Right forelimb (tissue), 1 donor: ENCODE measurements at places on chromosomes 3 and 15.

GRCh38 chr15:79948095-79948695, 22.8 kb downstream of the BCL2A1 start:
- DNase-seq = no peak

DNA sequence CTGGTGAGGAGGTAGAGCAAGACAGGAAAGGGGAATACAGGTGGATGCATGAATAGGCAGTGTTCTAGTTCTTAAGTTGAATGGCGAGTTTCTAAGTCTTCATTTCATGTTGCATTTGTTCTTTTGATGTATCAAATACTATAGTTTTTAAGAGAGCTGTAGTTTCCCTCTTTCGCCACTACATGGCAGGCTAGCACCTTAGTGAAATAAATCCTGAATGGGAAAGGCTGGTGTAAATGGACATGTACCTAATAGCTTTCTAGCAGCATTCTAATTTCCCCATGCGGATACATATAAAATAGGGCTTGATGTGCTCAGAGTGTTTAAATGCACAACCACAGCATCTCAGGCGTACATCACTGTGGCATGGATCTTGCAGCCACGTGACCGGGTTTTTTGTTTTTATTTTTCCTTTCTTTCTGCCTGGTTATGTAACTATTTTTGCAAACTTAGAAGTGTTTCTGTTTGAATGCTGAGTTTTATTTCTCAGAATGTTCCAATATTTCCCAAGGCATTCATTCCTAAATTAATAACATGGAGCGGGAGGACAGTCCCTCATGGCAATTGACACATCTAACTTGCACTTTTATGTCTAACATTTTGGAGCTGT, 23.5 kb upstream of the CLN6 start:
- no peak for DNase-seq

DNA sequence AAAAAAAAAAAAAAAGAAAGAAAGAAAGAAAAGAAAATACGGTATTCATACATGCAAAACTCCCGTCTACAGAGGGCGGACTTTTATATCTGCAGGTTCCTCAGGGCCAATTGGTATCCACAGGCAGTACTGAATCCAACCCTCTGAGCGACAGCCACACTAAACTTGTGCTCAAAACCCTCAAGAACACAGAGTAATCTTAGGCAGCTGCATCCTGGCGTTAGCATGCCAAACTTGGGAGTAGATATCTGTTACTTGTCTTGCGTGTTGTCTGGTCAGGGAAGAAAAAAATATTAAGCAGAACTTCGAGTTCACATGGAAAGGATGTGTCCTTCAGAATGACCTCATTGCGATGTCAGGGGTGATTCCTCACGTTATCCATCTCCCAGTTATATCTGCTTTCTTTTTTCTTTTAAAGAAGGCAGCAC, 12.8 kb downstream of the SNAP23 start:
- DNase-seq = no peak

- peak; percentile 80 for DNase-seq
Observed at GRCh38 chr15:42650208-42651066, 75.0 kb downstream of the STARD9 start.

DNA sequence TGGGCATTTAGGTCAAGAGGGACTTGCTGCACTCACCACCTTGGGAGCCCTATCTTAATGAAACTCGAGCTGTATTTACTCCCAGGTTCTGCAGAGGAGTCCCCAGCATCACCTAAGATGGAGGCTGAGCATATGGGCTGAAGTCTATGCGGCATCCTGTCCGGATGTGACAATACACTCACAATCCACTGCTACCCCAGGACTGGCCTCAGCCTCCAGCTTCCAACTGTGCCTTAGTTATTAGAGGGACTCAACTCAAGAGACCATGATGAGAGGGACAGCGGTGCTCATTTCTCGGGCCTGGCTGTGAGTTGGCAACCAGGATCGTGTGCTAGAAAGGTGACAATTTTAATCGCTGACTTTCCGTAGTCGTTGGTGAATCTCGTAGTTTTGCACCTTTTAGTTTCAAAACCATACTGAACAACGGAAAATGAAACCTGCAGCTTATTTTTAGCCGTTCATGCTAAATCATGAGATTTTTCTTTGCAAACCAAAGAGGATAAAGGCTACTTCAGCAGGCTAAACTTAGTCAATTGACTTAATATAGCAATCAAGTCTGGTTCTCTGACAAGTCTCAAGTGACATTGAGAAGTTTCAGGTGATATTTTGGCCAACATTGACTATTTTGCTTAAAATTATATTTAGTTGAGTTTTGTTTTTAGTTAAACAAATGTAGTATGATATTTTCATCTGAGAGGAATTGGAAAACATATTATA, 11.1 kb downstream of the ZBTB38 start:
- no peak for DNase-seq

DNA sequence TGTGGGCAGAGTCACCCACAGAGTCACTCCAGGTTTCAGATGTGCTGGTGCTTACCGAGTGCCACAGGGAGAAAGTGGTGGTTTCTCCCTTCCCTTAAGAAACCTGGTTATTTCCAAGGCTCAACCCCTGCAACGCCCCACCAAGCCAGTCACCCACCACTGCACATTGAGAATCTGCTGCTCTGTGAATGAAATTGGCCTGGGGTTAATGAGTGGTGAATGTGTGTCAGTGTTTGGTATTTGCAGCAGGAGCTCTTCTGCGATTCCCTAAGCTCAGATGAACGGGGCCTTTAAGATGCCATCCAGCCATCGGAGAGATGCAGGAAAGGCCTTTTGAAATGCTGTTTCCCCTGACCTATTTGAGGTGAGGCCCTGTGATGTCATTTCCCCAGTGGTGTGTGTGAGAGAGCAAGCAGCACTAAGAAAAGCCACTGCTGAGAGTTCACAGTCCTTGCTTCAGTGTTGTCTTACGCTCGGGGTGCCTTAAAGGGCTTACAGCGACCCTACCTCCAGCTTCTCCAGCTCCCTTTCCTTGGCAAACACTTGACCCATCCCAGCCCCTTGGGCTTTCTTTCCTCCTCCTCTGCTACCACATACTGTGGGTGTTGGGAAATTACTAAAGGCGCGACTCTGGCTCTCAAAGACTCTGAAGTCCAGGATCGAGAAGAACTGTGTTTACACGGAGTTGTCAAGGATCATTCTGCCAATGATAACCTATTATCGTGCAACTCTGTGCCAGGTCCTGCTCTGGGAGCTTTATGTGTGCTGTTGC, 68.9 kb downstream of the SMAD3 start:
- no peak for DNase-seq

- peak; percentile 58 for DNase-seq
Observed at GRCh38 chr15:90203922-90204321, 2.8 kb downstream of the SEMA4B start.

- no peak for DNase-seq
Observed at GRCh38 chr3:38030126-38031021, 932 bp upstream of the PLCD1 start.

DNA sequence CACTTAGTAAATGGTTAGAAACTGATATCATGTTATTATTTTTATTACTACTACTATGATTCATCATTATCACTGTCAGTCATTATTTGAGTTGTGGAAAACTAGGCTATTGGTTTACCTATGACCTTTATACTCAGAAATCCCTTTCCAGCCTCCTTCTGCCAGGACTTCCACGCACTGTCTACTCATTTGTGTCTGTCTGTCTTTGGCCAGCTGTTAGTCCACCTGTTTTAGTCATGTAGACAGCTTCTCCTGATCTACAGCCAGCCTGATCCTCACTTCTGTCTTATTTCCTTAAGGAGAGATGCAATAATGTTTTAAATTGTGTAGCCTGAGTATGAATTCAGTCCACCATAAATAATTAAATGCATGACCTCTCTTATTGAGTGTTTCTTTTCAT, 162.8 kb downstream of the EPHA3 start:
- no peak for DNase-seq
